ENCODE measurements at places on chromosomes 3 and 15.

GRCh38 chr15:28948036-28948435 is 62.3 kb downstream of the APBA2 start:
- DNase-seq, result no peak

DNA sequence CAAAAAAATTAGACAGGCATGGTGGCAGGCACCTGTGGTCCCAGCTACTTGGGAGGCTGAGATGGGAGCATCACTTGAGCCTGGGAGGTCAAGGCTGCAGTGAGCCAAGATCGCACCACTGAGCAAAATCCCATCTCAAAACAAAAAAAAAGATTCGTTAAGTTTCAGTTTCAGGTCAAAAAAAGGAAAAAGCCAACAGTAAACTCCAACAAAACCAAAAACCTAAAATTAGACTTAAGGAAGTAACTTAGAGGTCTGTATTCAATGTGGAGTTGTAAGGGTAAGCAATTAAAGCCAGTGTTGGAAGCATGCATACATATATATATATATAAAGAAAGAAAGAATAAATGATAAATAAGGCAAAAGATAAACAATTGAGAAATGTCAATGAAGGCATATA is 11.8 kb downstream of the KPNA1 start:
- DNase-seq, result no peak

GRCh38 chr15:88912500-88912921 is 668 bp downstream of the MFGE8 start:
- no peak for DNase-seq

DNA sequence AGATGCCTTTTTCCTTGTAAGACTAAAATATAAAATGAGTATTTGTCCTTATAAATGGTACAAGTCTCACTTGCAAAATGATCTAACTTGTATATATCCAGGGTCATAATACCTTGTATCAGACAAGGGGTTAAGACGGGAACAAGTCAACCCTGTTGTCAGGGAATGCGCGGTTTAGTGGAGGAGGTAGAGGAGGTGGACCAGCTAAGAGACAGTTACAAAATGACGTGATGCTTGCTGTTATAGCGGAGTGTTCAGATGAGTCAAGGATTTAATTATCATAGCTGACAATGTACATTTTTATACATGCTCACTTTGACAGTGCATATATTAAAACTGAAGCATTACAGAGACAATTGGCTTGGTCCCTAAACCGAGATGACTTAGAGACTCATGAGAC is 26.8 kb upstream of the KLHL25 start:
- no peak for DNase-seq

DNA sequence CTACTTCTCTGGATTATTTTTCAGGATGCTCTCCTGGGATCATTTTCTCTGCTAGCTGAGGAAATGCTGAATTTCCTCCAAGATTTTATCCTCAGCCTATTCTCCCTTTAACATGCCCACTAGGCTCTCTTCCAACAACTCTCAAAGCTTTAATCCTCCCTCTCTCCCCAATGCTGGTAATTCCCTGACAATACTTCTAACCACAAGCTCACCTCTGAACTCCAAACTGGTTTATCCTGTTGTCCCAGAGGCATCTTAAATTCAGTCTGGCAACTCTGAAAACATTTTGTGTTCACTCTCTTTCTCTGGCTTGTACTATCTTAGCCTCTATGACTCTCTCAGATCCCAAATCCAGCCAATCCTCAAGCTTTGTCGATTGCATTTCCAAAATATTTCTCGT is 490.3 kb downstream of the MECOM start:
- DNase-seq, result no peak

DNA sequence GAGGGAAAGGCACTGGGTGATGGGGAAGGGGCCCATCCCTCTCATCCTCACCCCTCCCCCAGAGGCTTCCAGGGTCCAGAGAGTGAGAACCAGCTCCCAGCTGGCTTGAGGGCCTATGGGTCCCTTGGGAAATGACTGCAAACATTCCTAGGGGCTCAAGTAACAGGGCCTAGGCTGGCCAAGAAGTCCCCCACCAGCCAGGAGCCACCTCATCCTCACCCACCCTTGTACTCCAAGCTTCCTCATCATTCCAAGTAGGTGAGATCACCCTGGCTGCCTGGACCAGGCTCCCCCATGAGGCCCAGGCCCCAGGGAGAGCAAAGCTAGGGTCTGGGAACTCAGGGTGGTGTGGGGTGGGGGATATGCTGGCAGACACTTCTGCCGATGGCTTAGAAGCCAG is 14.8 kb downstream of the LOXL1 start:
- DNase-seq, result no peak

Measured in stimulated activated CD8-positive, alpha-beta memory T cell treated with anti-CD3 and anti-CD28 coated beads, Interleukin-15, amount 100 ng/mL, for 24 hours (primary cell).